ENCODE measurements at places on chromosomes 4 and X.

- no peak for DNase-seq
These were observed 401.3 kb upstream of the BOD1L1 start for GRCh38 chr4:14028862-14029261.

DNA sequence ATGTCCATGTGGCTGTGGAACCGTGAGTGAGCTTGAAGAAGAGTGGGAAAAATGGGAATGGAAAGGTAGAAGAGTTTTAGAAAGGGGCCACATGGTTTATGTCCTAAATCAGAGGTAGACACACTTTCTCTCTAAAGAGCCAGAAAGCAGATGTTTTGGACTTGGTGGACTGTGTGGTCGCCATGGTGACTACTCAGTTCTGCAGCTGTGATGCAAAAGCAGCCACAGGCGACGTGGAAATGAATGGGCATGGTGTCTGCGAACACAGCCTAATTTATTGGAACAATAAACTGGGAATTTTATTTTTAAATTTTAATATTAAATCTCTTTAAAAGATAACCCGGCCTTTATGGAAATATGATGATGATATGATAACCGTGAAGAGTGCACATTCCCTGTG, 386.0 kb upstream of the FAT1 start:
- no peak for DNase-seq

DNA sequence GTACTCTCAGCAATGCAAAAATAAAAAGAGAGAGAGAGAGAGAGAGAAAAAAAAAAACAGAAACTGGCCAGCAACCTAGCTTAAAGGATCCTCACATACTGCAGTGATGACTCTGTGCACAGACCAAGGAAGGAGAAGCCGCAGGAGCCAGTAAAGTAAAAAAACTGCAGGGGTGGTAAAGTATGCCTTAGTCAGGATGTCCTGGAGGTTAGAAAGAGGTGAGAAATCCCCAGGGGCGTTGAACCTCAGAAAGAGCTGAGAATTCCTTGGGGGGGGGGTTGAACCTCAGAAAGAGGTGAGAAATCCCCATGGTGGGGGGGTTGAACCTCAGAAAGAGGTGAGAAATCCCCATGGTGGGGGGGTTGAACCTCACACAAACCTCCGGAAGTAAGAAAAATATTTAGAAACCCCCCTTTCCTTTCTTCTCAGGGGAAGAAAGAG, 48.0 kb downstream of the MAGEA9 start:
- no peak for DNase-seq

DNA sequence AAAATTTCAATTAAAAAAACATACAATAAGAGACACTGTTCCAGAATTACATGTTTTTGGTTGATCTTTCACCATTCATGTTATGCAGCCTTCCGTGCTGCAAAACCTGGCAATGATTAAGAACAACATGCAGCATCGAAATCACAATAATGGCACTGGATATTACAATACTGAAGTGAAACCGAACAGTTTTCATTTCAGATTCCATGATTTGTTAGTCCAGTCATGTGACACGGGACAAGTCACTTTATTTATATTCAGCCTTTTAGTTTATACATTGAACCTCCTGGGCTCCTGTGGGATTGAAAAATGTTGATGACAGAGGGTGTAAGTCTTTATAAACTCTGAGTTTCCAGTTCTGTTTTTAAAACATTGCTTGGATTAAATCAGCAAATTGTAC, 142.5 kb upstream of the TTC29 start:
- no peak for DNase-seq

DNA sequence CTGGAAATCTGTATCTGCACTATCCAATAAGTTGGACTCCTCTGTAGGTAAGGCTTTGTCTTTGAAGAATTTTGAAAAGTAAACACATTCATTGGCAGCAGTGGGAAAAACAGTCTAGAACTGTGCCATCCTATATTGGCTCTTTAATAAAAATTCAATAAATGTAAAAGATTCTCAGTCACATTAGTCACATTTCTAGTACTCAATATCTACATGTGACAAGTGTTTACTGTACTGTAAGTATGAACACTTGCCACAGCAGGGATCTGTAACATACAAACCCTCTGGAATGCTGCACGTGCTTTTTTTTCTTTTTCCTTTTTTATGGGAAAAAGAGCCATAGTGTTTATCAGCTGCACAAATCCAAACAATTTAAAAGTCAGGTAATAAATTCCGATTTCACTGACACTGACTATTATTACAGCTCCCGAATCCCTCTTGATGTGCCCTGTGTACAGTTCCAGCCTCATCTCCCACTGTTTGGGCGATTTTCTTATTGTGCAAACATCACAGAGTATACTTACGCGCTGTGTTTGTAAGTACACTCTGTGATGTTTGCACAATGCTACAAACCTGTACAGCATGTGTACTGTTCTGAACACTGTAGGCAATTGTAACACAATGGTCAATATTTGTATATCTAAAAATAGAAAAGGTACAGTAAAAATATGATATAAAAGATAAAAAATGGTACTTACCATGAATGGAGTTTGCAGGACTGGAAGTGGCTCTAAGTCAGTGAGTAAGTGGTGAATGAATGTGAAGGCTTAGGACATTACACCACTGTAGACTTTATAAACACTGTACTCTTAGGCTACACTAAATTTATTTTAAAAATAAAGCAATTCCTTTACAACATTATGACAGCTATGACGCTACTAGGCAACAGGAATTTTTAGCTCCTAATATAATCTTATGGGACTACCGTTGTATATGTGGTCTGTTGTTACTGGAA, 8.7 kb downstream of the PYURF start:
- no peak for DNase-seq

DNA sequence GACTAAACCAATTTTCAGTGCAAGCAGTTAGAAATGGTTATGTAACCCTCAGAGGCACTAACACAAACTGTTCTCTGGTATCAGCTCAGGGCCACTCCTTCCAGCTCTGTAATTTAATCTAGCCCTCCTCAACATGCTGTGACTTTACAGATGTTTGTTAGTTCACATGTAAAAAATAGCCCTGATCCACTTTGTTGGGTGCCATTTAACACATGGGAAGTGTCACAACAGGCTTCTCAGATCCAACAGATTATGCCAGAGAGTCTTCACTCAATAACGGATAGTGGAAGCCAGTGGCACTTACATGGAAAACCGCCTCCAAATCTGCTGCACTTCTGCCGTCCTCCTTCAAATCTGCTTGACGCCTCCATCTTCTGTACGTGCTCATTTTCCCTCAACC, 51.6 kb downstream of the ATP8A1 start:
- no peak for DNase-seq

DNA sequence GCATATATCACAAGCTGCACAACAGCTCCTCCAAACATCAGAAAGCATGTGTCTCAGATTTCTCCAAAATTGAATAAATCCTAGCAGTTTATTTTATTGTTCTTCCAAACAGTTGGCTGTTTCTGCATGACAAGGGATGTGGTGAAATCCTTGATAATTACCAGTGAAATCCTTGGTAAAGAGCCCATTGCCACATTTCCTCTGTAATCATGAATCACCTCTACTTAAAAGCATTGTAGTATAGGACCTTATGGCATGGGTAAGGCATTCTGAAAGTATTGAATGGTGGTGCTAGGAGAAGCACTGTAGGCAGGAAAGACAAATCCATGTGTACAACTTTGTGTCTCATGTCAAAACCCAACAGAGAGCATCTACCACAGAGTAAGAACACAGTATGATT, 135.8 kb upstream of the NDST3 start:
- no peak for DNase-seq

DNA sequence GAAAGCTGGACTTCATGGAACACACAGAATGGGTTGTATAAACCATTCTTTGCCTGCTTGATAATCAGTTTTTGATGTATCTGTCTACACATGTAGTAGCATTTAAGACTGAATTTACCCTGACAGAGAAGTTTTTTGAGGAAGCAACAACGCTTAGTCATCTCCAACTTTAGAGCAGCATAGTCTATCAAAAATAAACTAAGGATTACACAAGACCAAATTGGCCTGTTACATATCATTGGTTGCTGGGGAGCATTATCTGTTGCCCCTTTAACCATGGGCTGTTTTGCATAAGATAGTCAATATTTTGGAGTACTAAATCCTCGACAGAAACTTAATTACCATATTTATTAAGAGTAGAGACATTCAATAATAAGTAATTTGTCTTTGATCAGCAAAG, 347.4 kb downstream of the FAM47B start:
- no peak for DNase-seq

DNA sequence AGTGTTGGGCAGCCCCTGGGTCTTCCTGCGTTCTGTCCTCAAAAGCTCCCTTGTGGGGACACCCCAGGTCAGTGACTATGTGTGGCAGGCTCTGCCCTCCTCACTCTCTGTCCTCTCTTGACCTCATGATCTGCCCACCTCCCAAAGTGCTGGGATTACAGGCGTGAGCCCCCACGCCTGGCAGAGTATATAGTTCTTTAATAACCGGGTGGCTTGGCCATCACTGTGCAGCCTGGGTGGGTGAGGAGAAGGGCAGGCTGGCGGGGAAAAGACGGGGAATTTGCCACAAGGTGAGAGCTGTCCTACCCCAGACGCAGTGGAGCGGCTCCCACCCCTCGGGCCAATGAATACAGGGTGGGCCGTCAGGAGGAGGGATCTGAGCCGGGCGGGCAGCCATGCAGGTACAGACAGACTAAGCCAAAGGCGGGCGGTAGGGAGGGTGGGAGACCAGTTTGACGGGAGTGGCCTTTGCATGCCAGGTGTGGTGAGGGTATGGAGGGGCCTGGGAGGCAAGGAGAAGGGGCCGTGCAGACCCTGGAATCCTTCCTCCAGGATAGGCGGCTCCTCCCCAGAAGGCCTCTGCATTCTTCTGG, 2.5 kb downstream of the SH3BP2 start:
- DNase-seq, result no peak

DNA sequence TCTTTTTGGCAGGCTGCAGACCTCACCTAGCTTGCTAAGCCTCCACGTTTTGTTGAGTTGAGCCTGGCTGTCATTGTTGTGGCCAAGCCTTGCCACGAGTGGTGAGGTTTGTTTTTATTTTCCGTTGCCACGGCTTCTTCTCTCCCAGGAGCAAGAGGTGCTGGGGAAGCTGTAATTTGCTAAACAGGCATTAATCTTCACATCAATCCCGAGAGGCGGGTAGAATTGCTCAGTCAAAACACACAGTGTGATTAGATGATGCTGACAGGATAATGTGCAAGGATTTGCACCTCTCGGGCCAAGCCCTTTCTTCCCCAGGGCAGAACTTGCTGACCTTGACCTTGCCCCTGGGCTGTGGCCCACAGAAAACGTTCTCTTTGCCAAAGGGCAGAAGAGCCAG, 72.2 kb upstream of the ATP6AP2 start:
- DNase-seq, result no peak

All from mucosa of gallbladder (tissue), 1 donor.